Activated CD4-positive, alpha-beta T cell treated with anti-CD3 and anti-CD28 coated beads, Interleukin-2, Interleukin-6, amounts not matched to agents 100 ng/mL and 50 ng/mL, durations not matched to agents 16 hours and 8 hours (primary cell): ENCODE measurements at places on chromosomes 6 and 20.

DNA sequence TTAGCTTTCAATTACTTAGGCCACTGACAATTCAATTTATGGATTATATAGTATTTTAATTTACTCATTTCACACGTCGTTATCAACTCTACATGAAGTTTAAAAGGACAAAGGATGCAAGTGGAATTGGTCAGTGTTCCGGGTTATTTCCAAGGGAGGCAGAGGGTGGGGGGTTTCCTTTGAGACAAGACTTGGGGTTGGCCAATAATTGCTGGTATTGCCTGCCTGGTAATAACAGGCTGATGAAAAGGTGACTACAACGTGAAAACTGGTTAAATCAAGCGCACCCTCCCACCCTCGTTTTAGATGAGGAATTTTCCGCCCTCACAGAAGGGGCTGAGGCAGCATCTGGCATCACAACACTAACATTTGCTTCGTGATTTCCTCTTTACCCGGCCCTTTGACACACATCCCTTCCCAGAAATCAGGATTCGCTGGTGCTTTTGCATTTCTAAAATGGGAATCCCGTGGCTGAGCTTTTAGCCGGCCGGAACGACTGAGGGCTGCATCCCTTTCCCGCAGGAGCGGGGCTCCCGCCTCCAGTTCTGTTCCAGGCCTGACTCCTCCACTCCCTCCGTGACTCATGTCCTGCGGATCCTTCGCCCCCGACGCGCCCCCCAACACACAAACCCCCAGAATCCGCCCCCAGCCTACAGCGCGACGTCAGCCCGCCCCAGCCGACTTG is 999 bp upstream of the PIM1 start:
- DNase-seq, result no peak

- no peak for DNase-seq
Observed at GRCh38 chr6:12654107-12654506, 62.5 kb upstream of the PHACTR1 start.

GRCh38 chr20:53157443-53158408 is 185.6 kb downstream of the TSHZ2 start:
- peak; percentile 27 for DNase-seq

- no peak for DNase-seq
Observed at GRCh38 chr20:11777387-11778205, 140.1 kb upstream of the BTBD3 start.

- DNase-seq, result no peak
Observed at GRCh38 chr20:43744151-43744611, 17.4 kb upstream of the GTSF1L start.

DNA sequence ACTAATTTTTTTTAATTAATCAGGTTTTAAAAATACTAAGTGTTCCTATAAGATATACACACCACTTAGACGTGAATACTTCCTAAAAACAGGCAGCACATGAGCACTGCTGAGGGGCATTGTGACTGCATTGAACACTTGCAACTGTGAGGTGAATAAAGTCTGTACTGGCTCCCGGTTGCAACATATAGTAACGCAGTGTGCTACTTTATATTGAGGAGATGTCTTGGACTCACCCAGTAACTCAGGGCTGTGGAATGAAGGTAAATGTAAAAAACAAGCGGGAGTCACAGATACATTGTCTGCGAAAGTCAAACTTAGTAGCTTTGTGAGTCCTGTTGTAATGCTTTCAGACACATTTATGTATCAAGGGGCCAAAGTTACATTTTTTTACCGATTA is 17.0 kb upstream of the HLA-A start:
- no peak for DNase-seq

GRCh38 chr6:46954837-46955451 is 33.2 kb upstream of the ADGRF5 start:
- no peak for DNase-seq

GRCh38 chr6:155014670-155015300 is 19.7 kb downstream of the TIAM2 start:
- no peak for DNase-seq

DNA sequence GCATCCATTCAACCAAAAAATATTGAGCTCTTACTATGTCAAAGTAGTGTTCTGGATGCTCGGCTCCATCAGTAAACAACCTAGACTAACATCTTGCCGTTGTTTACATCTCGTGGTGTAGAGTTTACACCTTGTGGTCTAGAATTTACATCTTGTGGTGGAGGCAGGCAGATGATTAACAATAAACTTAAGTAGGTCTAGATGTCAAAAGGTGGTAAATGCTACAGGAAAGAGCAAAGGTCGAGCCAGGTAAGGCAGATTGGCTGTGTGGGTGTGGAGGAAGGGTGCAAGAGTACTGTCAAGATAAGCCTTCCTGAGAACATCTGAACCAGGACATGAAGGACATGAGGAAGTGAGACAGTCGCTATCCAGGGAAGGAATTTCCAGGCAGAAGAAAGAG is 88.4 kb upstream of the ESR1 start:
- DNase-seq, result no peak

DNA sequence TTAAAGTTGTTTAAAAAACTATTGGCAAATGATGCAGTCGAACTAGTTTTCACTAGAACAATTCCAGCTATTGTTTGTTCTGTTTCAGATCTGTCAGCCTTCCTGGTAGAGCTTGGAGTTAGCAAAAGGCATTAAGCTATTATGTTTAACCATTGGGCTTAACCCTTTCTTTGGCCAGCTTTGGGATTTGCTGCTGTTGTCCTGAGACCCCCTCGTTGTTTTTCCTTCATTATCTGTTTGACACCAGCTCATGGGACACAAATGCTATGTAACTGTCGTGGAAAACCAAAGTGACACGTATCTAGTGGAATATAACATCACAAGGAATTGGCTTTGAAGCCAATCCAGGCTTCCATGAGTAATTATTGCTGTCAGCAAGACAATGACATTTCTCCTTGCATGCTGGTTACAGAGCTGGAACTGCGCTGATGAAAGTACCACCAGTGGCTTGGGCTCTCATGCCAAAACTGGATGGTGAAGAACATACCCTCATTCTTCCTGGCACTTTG is 96.0 kb downstream of the EYA2 start:
- DNase-seq, result no peak

DNA sequence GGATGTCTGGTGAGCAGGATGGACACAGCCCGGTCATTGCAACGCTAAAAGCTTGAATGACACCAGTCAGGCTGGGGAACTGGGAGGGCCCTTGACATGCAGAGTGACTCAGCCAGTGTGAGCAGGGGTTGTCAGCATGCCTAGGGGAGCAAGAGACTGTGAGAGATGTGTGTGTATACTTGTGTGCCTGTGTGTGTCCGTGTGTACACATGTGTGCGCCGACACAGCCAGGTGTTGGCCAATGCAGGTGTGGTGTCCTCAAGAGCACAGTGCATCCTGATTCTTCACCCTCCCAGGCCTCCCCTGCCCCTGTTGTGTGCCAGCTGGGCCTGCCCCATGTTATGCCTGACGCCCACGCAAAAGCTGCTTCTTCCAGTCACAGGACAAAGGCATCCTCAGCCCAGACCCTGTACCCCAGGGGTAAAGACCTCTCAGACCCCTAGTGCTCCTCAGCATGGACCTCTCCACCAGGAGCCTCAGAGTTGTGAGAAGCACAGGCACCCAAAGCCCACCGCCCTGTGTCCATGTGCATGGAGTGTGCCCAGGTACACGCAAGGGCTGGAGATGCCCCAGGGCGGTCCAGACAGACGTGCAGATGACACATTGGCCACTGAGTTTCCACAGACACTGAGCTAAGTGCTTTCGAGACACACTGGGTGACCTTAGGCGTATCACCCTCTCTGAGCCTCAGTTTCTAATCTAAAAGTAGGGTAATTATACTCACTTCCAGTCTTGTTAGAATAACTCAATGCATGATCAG is 16.6 kb downstream of the NRSN2 start:
- no peak for DNase-seq

GRCh38 chr20:24149881-24150307 is 161.3 kb upstream of the GGTLC1 start:
- no peak for DNase-seq

GRCh38 chr6:149153693-149154092 is 163.8 kb upstream of the TAB2 start:
- DNase-seq, result no peak

DNA sequence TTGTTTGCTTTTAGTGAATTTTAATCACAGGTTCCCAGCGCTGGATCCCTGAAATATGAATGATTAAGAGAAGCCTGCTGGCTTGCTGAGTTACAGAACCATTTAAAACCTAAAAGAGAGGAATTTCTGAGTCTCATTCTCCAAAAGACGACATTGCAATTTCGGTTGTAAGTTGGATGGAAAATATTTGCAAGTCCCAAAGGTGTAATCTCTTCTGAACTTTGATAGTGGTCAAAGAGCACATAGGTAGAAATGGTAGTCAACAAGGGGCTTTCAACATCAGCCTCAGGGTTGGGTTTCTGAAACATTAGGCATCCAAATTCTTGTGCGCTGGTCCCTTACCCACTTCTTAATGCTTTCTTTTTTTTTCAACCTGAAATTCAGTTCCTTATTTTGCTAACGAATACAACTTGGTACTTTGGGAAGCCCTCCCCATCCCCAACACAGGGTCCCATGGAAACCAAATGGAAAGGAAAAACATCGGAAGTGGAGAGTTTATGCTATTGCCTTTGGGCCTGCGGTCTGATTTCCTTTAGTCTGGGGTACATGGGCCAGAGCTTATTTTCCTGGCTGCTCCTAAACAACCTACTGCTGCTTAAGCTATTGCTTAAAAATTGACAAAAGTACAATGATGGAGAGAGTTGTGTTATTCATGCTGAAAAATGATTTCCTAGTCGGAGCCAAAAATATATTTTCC is 117.0 kb upstream of the KCNK16 start:
- no peak for DNase-seq

DNA sequence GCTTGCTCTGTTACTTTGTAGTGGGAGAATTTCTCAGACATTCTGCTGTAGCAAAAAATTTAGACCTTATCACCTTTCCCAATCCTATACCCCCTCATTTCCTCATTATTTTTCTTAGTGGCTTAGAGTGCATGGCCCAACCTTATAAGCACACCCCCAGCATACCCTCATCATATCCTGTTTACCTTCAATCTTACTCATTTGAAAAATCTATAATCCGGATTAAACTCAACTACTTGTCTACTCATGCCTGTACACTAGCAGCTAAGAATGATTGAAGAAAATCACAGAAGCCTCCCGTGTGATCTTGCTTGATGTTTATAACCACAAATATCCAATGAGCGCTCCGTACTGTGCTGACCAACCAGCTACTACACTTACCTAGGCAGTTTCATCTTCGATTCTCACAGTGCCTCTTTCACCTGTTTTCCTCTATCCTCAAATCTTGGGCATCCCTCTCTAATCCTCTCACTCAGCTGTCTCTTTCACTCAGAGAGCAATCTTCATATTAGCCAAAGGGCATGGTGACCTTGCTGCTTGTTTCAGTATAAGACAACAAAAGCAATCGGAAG is 36.6 kb downstream of the AIG1 start:
- no peak for DNase-seq

- DNase-seq, result peak; percentile 72
Observed at GRCh38 chr6:149060300-149060984, 257.1 kb upstream of the TAB2 start.

DNA sequence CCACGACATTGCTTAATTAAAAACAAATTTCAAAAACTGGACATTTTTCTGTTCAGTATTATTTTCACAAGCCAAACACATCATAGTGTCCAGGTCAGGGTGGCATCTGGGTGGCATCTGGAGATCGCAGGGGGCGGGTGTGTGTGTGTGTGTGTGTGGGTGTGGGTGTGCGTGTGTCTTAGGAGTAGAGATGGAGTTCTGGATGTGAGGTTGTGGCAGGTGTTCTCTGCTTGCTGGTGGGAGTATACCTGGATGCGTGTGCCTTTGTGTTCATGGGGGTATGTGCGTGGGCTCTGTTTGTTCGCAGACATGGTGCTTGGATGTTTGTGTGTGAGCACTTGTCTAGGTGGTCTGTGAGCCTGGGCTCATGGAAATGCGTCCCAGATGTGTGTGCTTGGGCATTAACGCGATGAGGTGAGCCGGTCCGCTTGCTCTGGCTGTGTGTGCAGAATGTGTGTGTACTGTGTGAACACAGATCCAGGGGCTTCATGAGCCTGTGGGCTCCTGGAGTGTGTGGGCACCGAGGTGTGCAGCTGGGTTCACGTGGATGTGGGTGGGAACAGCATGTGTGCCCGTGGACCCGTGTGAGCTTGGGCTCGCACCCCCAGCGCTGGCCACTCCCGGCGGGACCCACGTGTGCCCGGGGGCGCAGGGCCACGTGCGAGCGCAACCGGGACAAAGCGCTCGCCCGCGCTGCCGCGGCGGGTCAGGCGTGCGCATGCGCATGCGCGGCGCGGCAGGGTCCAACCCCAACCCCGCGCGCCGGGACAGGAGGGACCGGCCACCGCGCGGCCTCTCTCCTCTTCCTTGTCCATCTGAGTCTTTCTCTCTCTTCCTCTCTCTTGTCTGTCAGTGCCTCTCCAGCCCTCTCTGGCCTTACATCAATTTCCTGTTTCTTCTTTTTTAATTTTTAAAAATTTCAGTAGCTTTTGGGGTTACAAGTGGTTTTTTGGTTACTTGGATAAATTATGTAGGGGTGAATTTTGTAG is 60.4 kb downstream of the SRC start:
- peak; percentile 59 for DNase-seq

GRCh38 chr6:131524695-131525336 is 48.2 kb upstream of the ARG1 start:
- peak; percentile 10 for DNase-seq

GRCh38 chr6:13733178-13733887 is 21.7 kb upstream of the RANBP9 start:
- DNase-seq, result no peak

DNA sequence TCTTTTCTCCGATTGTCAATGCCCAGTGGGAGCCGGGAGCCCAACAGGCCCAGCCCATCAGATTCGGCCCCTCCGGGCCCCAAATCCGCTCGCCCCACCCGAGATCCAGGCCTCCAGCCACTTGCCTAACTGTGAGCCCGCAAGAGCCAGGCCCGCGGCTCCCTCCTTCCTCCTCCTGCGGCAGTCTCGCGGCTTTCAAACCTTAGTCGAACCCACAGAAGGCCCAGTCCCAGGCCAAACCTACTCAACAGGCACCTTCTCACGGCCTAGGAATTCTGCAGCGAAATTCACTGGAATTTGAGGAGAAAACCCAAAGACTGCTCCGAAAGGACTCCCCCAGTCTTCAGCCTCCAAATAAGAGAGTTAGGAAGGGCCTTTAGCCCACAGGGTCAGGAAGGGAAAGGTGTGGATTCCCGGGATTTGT is 2.8 kb upstream of the TFAP2A start:
- no peak for DNase-seq

GRCh38 chr20:33267701-33268100 is 15.3 kb upstream of the BPIFB1 start:
- DNase-seq, result no peak

GRCh38 chr6:49906526-49906925 is 40.2 kb upstream of the CRISP1 start:
- DNase-seq, result no peak

DNA sequence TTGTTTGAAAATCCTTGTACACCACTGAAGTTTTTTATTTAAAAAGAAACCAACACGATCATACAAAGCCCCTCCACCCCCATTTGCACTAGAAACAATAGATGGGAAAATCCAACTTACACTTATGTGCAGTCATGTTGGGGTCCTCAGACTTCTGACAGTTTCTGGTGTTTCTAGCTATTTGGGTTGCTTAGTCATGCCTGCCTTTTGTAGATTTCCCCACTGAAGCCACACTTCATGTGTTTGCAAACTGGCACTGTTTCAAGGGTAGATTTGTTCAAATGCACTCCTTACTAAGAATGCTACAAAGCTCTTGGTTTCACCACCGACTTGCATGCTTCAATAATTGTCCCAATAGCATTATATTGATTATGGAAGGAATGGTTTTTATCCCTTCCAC is 1.5 kb downstream of the SH3BGRL2 start:
- no peak for DNase-seq
